ENCODE measurements at places on chromosomes 7 and 10. TPM values are rescaled to one million over a fixed set of nuclear protein-coding genes. Genes with fewer than 3 reads are reported as not detected.

The VAX1 gene
- 0.27 TPM for total RNA-seq

GRCh38 chr10:25555865-25556264 is 378.2 kb upstream of the MYO3A start:
- DNase-seq, result no peak
- no peak overlapping the region for H3K27ac ChIP-seq
- H3K4me3 ChIP-seq, result no peak overlapping the region
- no peaks in the 10 kb centered on the region for H3K36me3 ChIP-seq
- H3K27me3 ChIP-seq, result no peaks in the 10 kb centered on the region
- no peaks in the 10 kb centered on the region for H3K4me1 ChIP-seq

GRCh38 chr10:84903320-84903719 is 574.9 kb downstream of the CCSER2 start:
- H3K36me3 ChIP-seq, result no peaks in the 10 kb centered on the region
- no peak for DNase-seq

DNA sequence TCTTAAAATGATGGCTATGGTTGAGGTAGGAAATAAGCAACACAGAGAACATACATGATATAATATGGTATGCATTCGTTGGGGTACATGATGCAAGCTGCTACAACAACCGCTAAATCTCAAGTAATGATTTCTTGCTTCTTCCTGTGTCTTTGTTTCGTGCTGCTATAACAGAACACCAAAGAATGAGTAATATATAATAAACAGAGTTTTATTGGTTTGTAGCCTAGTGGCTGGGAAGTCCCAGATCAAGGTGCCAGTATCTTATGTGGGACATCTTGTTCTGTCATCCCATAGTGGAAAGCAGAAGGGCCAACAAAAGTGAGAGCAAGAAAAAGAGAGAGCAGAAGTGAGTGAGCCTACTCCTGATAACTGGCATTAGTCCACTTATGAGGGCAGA is 689.7 kb downstream of the SUGCT start:
- no peak overlapping the region for H3K4me3 ChIP-seq
- DNase-seq, result no peak
- no peaks in the 10 kb centered on the region for H3K36me3 ChIP-seq
- no peak overlapping the region for H3K27ac ChIP-seq
- peaks cover 2% of the 10 kb centered on the region for H3K27me3 ChIP-seq
- H3K4me1 ChIP-seq, result peaks cover 5% of the 10 kb centered on the region

- no peak for DNase-seq
- H3K27ac ChIP-seq, result peak overlapping the region; percentile 70
- no peaks in the 10 kb centered on the region for H3K36me3 ChIP-seq
- H3K4me1 ChIP-seq, result peaks cover 69% of the 10 kb centered on the region
- peaks cover 11% of the 10 kb centered on the region for H3K27me3 ChIP-seq
- peak overlapping the region; percentile 74 for H3K4me3 ChIP-seq
Measured at GRCh38 chr10:122190176-122190943, 80.7 kb upstream of the BTBD16 start.
